OCI-LY7 (cell line): ENCODE measurements at places on chromosomes 13 and 19.

DNA sequence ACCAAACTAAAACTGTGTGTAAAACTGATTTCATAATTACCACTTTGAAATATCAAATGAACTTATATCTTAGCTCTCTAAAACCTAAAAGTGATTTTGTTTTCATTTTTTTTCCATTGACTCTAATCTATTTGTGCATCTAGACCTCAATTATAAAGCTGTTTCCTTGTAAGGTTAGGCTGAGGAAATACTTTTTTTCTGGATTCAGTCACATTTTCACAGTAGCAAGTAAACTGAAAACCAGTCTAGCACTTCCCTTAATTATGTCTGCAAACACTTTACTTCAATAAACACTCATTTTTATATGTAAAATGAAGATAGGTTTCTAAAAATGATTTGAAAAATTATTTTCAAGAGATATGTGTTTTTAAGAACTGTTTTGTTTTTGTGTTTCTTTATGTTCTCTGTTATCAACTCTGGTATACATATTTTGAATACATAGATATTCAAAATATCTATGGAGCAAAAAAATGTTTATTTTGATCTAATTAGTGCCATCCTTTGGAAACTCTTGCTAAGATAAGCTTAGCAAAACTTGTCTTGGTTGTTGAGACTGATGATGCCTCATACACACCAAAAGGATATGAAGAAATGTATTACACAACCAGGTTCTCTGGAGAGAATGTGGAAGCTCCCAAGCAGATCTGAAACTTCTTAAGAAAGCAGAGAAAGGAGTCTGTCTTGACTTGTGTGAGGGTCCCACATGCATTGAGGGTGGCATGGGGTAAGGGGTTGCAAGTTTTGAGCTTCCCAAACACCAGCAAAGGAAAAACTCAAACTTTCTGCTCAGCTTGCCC lies 1887.4 kb downstream of the PCDH9 start:
- no peak for DNase-seq

GRCh38 chr13:111963031-111963430 lies 103.9 kb upstream of the SOX1 start:
- no peak for DNase-seq

- no peak for DNase-seq
Measured at GRCh38 chr19:45358213-45358792, 12.1 kb downstream of the ERCC2 start.

- DNase-seq: no peak
Measured at GRCh38 chr19:17080440-17080801, 4.8 kb downstream of the MYO9B start.

GRCh38 chr13:79307866-79308298 lies 98.2 kb downstream of the RBM26 start:
- DNase-seq: peak; percentile 7

DNA sequence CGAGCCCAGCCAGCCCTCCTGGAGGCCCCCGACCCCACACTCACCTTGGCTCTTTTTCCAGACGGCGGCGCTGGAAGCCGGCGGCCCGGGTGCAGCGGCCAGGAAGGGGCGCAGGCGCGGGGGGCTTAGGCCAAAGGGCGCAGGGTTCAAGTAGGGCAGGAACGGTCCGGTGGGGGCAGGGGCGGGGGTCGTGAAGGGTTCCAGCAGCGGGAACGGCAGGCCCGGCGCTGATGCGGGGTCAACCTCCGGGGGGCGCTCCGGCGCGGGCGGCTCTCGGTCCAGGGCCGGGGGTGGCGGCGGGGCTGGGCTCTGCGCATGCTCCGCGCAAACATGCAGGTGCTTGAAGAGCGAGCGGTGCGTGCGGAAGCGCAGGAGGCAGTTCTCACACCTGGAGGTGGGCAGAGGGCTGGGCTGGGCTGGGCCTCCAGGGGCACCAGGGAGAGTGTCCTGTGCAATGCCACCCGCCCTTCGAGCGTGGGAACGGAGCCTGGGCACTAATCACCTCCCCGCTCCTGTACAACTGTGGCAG lies 2.3 kb downstream of the ZNF414 start:
- DNase-seq: no peak

DNA sequence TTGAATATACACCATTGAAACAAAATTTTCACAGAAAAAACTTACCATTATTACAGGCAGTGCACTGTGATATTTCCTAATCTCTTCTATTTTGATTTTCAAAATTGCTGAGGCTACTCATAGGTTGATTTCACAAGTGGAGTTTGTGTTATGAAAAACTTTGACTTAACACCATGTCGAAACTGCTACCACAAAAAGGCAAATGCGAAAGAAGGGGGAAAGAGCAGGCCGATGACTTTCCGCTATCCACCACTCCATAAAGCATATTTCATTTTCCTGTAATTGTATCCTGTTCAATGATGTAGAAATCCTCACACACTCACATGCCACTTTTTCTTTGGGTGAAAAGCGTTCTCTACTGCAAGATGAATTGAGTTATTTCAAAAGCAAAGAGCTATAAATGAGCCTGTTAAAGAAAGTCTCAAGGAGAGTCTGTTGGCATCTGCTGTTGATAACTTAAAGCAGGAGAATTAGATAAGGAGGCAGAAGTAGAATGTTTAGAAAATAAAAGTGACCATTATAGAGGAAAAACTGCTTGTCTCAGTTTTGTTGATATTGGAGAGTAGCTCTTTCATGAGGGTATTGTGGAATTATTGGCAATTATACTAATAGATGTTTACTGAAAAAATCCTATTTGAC lies 18.8 kb downstream of the KL start:
- DNase-seq: no peak

DNA sequence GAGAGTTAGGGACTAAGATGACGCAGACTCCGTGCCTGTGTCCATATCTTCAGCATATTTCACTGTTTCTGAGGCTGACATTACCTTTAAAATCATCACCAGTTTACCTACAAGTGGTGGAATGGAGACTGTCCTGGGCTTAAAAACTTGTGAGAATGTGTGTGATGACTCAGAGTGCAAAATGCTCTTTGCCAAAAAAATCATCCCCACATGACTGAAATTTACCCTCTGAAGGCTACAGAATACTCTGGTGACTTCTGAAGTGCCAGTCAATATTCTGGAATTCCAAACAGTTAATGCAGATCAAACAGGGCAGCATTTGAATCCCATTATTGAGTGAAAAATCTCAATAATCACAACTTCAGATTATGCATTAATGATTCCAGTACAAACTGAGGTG lies 901.4 kb downstream of the EFNB2 start:
- no peak for DNase-seq

DNA sequence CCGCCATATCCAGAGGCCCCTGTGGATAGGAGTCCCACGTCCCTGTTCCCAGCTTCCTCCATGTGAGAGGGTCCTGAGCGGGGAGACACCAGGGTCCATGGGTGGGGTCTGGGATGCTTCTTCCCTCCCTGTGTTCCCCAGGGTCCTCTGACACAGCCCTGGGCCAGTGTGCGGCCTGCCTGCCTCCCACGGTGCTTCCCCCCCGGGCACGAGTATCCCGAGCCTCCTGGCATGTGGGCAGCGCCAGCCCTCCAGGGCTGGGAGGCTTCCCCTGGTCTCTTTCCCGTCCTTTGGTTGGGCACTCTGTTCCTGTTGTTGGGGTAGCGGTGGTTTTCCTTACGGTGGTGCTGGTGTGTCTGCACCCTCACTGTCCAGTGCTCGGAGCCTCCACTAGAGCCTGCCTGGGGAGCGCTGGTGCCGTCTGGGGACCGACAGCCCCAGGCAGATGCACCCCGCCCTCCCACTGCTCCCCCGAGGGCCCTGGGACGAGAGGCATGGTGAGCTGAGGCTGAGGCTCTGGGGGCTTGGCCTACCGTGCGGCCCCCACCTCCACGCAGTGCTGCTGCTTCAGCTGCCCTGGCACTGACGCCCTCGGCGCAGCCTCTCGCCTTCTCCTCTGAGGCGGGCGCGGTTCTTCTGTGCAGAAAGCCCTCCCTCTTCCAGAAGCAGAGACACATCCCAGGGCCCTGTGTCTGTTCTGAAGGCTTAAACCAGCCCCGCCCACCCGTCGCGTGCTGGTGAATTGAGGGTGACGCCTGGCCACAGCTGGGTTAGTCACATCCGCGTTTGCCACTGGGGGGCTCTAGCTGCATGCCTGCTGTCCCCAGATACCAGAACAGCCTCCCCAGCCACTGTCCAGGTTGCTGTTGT lies 27.9 kb downstream of the PLEKHJ1 start:
- DNase-seq: peak; percentile 56

DNA sequence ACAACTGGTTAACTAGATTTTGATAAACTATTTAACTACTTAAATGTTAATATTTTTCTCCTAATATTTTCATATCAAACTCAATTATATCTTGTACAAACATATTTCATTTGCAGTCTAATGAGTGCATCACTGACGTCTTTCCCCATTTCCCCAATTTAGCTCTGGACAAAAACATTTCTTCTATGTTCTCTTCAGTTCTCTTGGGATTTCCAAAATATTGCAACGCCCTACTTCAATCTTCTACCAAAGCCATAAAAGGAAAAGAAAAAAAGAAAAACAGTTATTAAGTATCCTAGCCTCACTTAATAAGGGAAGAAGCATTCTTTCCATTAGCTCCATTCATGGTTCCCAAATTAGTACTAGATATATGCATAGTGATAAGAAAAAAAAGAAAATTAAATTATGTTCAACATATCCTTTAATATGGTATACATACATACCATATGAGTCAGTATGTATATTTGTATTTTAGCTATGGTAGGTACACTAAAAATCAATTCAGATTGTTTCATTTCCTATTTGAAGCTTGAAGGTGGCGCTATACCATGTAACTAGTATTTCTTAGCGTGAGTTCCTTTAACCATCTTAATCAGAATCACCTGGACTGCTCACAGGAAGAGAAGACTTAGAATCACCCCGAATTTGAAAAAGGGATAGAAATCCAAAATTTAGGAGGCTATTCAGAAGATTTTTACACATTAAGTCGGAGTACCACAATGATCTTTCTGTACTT lies 9.9 kb downstream of the FBXL3 start:
- no peak for DNase-seq

DNA sequence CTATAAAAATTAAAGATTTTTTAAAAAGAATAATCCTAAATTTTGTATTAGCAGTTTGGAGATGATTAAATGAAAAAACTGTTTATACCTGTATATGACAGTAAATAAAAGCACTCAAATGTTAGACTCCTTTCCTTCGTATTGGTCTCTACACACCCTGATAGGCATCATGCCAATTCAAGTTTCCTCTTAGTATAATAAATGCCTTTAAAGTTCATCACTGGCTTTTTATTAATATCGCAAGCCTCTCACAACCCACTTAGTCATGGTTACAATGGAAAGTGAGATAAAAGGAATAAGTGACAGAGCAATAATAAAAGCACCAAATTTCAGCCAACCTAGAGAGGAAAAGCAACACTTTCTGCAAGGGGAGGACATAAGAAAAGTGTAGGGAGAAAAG lies 102.2 kb downstream of the PIBF1 start:
- no peak for DNase-seq

GRCh38 chr13:94228763-94229162 lies 250.7 kb downstream of the DCT start:
- no peak for DNase-seq

DNA sequence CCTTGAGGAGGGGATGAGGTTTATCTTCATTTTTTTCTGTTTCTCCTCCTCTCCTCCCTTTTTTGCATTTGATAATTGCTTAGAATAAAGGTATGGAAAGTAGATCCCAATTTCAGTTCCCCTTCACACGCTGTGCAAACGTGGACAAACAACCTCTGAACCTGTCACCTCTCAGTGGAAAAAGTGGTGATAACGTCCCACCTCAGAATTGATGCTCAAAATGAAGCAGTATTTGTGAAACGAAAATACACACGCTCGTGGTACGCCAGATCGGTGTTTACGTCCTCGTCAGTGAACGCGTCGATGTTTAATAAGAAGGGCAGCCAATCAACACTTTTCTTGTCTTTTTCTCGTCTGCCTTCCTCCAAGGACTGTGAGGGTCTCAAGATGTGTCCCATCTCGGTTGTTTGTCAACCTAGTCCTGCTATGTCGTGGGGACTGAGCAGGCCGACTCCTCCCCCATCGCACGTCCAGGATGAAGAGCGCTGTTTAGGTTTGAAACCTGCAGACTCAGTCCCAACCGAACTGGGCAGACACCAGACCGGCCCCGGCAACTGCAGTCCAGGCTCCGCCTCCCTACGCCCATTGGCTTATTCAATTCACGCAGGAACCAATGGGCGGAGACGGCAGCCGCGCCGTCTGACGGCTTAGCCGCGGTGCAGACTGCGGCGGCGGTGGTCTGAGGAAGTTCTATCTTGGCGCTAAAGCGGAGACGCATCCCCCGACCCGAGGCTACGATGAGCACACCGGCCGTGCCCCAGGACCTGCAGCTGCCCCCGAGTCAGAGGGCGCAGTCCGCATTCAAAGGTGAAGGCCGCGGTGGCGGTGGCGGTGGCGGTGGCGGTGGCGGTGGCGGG lies at the start of gene CKAP2:
Gene CKAP2 (plus strand): TSS at position 659 of the 857 bp plus-strand sequence. CDS start 79 bp downstream, at position 738.
- DNase-seq: peak; percentile 97

GRCh38 chr19:13053238-13053637 lies 49.4 kb downstream of the LYL1 start:
- no peak for DNase-seq

DNA sequence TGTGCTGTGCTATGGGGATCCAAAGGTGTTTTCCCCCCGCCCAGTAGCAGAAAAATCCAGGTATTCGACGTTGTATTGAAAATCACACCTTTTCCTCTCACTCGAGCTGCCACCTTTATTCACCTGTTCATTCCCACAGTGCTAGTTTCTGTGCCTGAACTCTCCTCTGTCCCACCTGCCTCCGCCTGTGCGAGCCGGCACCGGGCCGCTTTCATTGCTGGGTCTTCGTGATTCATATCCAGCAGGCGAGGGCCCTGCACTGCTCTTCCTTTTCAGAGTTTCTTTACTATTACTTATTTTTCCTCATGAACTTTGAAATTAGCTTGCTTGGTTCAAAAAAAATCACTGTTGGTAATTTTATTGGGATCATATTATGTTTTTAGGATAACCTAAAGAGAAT lies 42.4 kb upstream of the SOX1 start:
- no peak for DNase-seq

DNA sequence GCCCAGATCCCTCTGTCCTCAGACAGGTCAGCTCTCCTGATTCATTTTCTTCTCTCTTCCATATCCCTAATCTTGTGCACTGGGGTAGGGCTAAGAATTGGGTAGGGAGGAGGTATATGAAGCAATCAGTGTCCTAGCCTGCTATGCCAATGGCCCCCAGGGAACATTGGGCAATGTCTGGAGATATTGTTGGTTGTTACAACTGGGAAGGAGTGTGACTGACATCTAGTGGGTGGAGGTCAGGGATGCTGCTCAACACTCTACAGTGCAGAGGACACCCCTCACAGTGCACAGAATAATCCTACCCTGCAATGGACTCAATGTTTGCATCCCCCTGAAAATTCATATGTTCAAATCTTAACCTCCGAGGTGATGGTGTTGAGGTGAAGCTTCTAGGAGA lies 57.5 kb downstream of the CPAMD8 start:
- peak; percentile 57 for DNase-seq
